ENCODE measurements at places on chromosomes 5 and 9.

- no peak for DNase-seq
Measured at GRCh38 chr9:21137020-21137419, 4.6 kb downstream of the IFNW1 start.

- DNase-seq = no peak
Measured at GRCh38 chr9:6884101-6884500, 126.3 kb downstream of the KDM4C start.

DNA sequence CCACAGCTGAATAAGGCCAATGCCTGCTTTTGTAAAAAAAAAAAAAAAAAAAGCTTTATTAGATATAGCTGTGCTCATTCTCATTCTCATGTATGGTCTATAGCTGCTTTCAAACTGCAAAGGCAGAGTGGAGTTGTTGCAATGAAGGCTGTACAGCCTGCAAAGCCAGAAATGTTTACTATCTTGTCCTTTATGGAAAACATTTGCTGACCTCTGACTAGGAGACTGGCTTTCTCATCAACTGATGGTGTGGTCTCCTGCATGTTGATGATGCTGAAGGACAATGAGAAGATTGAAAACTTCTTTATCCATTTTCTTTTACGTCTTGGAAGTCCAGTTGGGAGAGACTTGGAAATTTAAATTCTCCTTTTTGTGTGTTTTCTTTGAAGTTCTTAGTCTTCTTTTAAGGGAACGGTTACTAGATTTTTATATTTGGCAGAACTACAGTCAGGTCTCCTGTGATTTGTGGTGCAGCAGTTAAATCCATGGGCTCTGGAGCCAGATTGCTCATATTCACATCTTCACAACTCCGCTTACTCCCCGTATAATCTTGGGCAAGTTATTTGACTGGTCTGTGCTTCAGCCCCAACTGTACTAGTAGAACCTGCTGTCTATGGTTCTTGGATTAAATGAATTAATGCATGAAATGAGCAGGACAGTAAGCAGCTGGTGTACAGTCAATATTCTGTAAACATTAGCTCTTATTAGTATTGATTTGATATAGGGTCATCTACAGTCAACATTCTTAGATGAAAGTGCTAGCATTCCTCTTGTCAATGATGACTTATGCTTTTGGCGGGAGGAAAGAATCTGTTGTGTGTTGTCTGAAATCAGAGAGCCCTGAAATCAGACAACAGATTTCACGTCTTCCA lies 39.7 kb upstream of the BASP1 start:
- DNase-seq = no peak

- DNase-seq = no peak
Measured at GRCh38 chr5:172833372-172833685, 722 bp upstream of the ERGIC1 start.

DNA sequence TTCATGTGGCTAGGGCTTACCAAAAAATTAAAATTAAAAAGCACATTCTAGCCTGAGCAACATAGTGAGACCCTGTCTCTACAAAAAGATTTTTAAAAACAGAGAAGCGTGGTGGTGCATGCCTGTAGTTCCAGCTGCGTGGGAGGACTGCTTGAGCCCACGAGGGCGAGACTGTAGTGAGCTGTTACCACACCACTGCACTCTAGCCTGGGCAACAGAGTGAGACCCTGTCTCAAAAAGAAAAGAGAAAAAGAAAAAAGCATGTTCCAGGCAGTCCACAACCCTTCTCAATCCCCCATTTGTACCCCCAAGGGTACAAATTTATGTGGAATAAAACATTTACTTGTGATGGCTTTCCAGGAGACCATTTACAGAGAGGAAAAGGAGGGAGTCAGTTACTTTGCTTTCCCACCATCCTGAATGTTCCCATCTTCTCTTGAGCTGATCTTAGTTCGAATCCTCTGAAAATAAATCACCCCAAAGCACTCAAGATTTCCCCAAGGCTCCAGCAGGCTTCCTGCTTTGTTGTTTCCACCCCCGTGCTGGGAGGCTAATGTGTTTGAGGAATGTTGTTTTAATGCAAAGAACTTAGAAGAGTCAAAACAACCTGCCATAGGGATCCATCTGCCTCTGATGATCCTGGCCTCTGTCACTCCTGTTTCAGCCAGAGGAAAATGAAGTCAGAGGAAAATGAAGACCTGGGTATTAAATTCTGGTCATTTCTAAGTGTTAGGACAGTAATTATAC lies 384.7 kb downstream of the BNC2 start:
- no peak for DNase-seq

DNA sequence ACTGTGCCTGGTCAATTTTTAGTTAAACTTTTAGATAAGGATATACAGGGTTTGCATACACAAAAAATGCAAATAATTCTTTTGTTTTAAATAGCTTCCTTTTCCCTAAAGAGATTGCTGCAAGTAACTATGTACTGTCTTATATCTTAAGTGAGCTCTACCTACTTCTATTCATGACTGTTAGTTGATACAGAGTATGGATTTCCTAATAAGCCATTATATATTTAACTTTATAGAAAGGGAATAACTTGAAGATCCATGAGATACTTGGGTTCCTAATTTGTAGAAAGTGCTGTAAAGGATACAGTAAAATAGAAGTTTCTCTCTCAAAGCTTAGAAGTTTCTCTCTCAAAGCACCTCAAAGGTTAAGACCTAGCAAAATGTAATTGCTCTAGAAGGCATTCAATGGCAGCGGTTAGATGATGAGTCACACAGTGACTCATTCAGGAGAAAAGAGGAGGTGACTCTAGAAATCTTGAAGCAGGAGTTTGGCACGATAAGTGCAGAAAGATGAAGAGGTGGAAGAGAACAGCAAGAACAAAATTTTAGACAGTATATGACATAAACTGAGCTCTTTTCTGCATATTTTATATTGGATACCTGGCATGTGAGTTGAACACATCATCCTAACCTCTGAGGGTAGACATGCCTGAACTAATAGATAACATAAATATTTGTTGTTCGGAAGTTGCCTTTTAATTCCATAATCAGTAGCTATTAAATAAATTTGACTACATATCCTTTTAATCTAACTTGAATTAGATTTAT lies 5.5 kb upstream of the DNAJC21 start:
- peak; percentile 43 for DNase-seq

- no peak for DNase-seq
Measured at GRCh38 chr5:180197016-180197702, 11.9 kb downstream of the RASGEF1C start.

DNA sequence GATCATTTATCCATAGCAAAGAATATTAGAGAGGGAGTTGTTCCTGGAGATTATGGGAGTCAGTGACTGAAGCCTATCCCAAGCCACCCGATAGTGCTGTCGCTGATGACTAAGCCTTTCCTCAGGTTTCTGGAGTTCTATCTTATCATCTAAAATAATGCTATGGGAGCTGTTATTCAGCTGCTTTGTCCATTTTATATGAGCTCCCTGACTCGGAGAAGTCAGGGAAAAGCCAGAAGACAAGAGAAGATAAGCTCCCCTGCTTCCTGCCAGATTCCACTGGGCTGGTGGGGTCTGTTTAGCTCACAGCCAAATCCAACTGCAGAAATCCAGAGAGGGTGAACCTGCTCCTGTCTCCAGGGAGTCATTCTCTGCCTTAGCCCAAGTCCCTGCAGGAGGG lies 148.2 kb downstream of the DROSHA start:
- no peak for DNase-seq

DNA sequence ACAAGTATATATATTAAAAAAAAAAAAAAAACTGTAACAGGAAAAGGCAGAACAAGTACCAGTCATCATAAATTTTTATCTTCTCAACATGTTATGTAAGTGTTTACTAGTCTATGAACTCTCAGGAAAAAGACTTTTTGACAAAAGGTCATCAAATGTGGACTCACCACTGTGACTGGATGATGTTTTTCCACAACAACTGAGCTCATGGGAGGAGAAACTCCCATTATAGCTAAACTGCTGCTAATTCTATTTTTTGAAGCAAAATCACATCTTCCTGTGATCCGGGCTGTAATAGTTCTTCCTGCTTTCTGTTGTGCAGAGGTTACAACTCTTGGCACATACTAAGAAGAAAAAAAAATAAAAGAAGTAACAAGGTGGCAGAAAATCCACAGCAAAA lies 39.6 kb downstream of the POC5 start:
- no peak for DNase-seq
